HCT116 (cell line): ENCODE measurements at places on chromosomes 4 and X. TPM values are rescaled to one million over a fixed set of nuclear protein-coding genes. Genes with fewer than 3 reads are reported as not detected.

GRCh38 chrX:47170861-47171692 lies 22.6 kb upstream of the UBA1 start:
- DNase-seq: no peak
- no peaks in the 10 kb centered on the region for H3K27me3 ChIP-seq
- H3K27ac ChIP-seq: no peak overlapping the region
- H3K4me3 ChIP-seq: no peak overlapping the region

DNA sequence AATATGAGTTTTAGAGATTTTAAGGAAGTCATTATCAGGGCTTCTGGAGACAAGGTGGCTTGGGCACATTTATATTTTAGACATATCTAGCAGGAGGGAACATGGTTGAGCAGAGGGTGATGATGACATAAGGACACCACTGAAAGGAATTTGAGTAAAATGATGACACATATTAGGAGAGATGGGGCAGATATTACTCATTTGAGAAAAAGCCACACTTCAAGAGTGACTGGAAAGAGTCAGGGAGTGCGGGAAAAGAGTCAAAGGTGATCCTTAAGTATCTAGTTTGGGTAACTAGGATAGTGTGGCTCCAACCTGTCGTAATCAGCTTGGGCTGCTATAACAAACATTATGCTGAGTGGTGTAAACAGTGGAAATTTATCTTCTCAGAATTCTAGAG lies 377.7 kb downstream of the PACRGL start:
- no peak overlapping the region for H3K4me3 ChIP-seq
- no peaks in the 10 kb centered on the region for H3K4me1 ChIP-seq
- no peak for DNase-seq

GRCh38 chr4:87150498-87151261 lies 69.7 kb downstream of the KLHL8 start:
- H3K4me1 ChIP-seq: no peaks in the 10 kb centered on the region
- H3K4me3 ChIP-seq: no peak overlapping the region
- H3K36me3 ChIP-seq: no peaks in the 10 kb centered on the region
- peak; percentile 55 for DNase-seq

DNA sequence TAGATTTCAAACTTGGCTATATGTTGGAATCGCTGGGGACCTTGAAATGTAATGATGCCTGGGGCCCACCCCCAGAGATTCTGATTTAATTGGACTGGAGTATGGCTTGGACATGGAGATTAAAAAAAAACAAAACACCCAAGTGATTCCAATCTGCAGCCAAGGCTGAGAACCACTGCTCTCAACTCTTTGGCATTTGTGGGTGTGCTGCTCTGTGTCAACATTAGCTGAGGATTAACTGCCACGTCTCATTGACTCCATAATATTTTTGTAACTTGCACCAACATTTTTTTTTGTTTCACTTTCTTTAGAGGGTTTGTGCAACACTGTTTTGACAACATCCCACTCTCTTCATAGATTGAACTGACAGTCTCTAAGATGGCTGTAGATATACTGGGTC lies 41.1 kb upstream of the PDK3 start:
- H3K4me1 ChIP-seq: no peaks in the 10 kb centered on the region
- H3K27me3 ChIP-seq: no peaks in the 10 kb centered on the region
- H3K36me3 ChIP-seq: no peaks in the 10 kb centered on the region
- no peak for DNase-seq

DNA sequence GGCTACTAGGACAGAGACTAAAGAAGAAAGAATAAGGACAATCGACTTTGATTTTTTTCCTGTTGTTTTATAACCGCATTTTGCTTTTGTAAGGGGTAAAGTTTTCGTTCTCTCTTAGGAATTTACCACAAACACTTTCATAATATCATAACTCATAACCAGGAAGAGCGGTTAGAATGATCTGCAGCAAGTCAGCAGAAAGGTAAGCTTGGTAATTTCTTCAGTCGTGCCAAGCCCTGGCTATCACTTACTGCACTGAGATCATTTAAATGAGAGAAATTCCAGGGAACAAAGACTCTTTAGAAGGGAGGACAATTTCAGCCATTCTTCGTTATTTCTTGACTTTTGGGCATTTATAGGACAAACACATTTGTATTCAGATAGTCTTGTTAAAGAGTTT lies 258.1 kb downstream of the UNC5C start:
- no peak for DNase-seq
- H3K27me3 ChIP-seq: no peaks in the 10 kb centered on the region
- no peak overlapping the region for H3K4me3 ChIP-seq
- no peaks in the 10 kb centered on the region for H3K36me3 ChIP-seq
- no peaks in the 10 kb centered on the region for H3K4me1 ChIP-seq
- no peak overlapping the region for H3K27ac ChIP-seq

SRPX2 gene
- 2.4 TPM for total RNA-seq

SHROOM2 gene
- 5.3 TPM for total RNA-seq

GRCh38 chr4:109616243-109616642 lies 56.2 kb downstream of the MCUB start:
- no peaks in the 10 kb centered on the region for H3K27me3 ChIP-seq
- H3K27ac ChIP-seq: no peak overlapping the region
- DNase-seq: no peak
- H3K36me3 ChIP-seq: no peaks in the 10 kb centered on the region
- no peaks in the 10 kb centered on the region for H3K4me1 ChIP-seq

DNA sequence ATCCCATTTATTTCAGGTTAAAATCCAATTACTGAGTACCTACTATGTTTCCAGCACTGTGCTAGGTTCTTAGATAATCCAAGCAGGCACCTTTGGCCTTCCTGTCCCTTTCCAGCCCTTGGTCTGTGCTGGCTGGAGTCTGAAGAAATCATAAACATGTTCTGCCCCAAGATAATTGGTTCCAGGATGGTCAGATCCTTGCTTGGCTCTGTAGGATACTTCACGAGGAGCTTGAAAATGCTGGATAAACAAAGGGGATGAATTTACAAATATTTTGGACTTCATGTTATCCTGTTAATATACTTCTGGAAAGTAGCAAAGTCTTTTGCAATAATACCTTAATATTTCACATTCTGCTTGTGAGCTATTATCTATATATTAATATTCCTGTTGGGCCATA lies 35.0 kb upstream of the FHL1 start:
- DNase-seq: no peak
- no peaks in the 10 kb centered on the region for H3K4me1 ChIP-seq
- H3K4me3 ChIP-seq: no peak overlapping the region
- no peaks in the 10 kb centered on the region for H3K27me3 ChIP-seq

GRCh38 chr4:25527034-25527433 lies 128.6 kb upstream of the SLC34A2 start:
- H3K4me3 ChIP-seq: no peak overlapping the region
- no peak for DNase-seq
- H3K27ac ChIP-seq: no peak overlapping the region
- H3K27me3 ChIP-seq: no peaks in the 10 kb centered on the region
- peaks cover 6% of the 10 kb centered on the region; the same call in 1 of the 2 replicates for H3K4me1 ChIP-seq

GRCh38 chr4:52172166-52172565 lies 121.1 kb downstream of the SPATA18 start:
- no peaks in the 10 kb centered on the region for H3K27me3 ChIP-seq
- no peak for DNase-seq
- H3K4me3 ChIP-seq: no peak overlapping the region
- no peaks in the 10 kb centered on the region for H3K36me3 ChIP-seq
